ENCODE measurements at places on chromosomes 13 and 19. TPM values are rescaled to one million over a fixed set of nuclear protein-coding genes. Genes with fewer than 3 reads are reported as not detected.

The IFNL3 gene
- not detected for total RNA-seq

The ATP8B3 gene
- total RNA-seq = 3.6 TPM

The PLIN5 gene
- 0.13 TPM for total RNA-seq

The SHISA2 gene
- total RNA-seq = 0.05 TPM

The FLT3LG gene
- total RNA-seq = 1.2 TPM

The SAE1 gene
- 216 TPM for total RNA-seq

Measured in A549 treated with dexamethasone at 1 μM for 4 hours (cell line).